Right atrium auricular region (tissue), 2 donors: ENCODE measurements at places on chromosomes 5 and 9. TPM values are rescaled to one million over a fixed set of nuclear protein-coding genes. Genes with fewer than 3 reads are reported as not detected.

Gene NR5A1
- not detected for total RNA-seq

Gene GPBP1
- 48.1 TPM for total RNA-seq

Gene PCSK1
- total RNA-seq, result 0.52 TPM

Gene OGN
- total RNA-seq, result 39.1 TPM

Gene TAL2
- total RNA-seq, result not detected

Gene MYOZ3
- 2.0 TPM for total RNA-seq

Gene KIAA0825
- total RNA-seq, result 4.3 TPM

Gene CDH12
- total RNA-seq, result not detected

- H3K4me3 ChIP-seq, result no peak overlapping the region
- no peaks in the 10 kb centered on the region for H3K4me1 ChIP-seq
- H3K27ac ChIP-seq, result no peak overlapping the region
These were observed 162.7 kb upstream of the SGCD start for GRCh38 chr5:156164306-156164705.

DNA sequence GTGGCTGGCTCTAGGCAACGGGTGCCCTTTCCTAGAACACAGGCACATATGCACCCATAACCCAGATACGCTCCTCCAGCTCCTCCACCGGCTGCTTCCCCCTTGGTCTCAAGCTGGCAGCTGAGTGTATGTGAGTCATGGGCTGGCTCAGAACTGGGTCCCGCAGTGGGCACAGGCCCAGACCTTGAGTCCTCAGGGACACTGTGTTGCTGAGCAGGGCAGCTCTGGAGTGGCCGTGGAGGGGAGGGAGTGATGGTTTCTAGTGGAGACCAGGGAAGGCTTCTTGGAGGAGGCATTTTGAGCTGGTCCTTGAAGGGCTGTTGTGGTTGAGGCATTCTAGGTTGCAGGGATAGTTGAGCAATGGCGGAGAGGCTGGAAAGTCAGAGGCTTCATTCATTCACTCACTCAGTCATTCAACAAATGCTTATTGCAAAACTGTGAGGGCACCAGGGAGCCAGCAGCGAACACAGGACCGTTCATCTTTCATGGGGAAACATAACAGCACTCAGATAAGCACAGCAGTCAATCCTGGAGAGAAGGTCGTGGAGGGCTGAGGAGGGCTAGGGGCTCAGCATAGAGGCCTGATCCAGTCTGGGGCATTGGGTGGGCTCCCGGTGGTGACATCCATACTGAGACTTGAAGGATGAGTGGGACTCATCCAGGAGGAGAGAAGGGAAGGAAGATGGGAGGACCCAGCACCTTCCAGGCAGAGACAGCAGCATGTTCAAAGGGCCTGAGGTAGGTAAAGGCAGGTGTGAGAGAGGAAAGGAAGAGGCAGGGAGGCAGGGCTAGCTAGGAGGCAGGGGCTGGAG, 2.4 kb downstream of the BBLN start:
- no peak overlapping the region for H3K4me3 ChIP-seq
- peak; percentile 69 for DNase-seq
- H3K4me1 ChIP-seq, result no peaks in the 10 kb centered on the region
- no peaks in the 10 kb centered on the region for H3K27me3 ChIP-seq

DNA sequence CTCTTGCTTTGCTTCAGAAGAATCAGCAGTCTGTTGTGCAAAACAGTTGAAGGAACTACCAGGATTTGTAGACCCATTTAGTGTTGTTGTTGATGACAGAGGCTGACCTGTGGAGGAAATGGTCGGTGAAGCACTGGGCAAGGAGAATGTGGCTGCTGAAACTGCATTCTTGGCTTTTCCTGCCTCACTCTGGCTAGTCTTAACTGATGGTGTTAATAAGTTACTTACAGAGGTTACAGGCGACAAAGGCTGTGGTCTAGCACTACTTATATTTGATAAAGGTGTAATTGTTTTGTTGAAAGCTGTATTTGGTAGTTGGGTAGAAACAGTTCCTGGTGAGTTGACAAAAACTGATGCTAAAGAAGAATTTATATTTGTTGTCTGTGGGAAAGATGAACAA, 31.5 kb downstream of the MLANA start:
- H3K36me3 ChIP-seq, result peaks cover 49% of the 10 kb centered on the region
- no peak overlapping the region for H3K4me3 ChIP-seq
- no peak for DNase-seq
- H3K27me3 ChIP-seq, result no peaks in the 10 kb centered on the region
- no peaks in the 10 kb centered on the region for H3K4me1 ChIP-seq
- H3K27ac ChIP-seq, result no peak overlapping the region

DNA sequence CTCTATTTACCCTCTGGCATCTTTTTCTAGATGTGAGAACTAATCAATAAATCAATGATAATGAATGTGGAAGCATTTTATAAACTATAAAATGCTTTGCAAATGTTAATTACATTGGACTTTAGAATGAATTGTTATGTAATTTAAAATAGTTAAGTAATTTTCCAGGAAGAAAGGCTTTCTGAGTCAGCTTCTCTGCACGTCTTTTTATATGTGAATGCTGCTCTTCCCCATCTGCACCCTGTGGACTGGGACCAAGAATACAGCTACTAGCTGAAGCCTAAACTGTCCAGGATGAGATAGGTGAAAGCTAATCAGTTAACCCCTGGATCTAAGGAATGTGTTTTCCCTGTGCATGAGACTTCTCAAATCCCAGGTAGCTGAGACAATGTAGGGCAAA, 292.9 kb downstream of the NR3C1 start:
- peaks cover 48% of the 10 kb centered on the region for H3K4me1 ChIP-seq
- peak overlapping the region; percentile 19 for H3K27ac ChIP-seq
- no peak for DNase-seq
- H3K36me3 ChIP-seq, result no peaks in the 10 kb centered on the region
- H3K4me3 ChIP-seq, result no peak overlapping the region

DNA sequence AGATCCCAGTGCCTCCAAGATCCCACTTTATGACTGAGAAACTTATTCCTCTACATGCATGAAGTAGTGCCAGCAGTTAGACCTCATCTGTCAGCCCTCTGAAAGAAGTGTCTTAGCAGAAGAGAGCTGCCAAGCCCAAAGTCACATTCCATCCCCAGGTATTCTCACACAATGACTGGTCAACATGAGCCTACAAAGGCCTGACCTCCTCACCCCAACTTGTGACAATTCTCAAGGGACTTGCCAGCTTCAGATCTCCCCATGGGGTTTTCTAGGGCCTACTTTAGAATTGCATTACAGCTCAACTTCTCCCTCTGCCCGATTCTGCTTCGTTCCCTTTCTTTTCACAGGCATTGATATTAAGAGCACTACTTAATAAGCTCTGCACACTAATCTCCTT, 393.8 kb upstream of the SLC30A5 start:
- no peak overlapping the region for H3K4me3 ChIP-seq
- no peaks in the 10 kb centered on the region for H3K36me3 ChIP-seq
- DNase-seq, result no peak

- DNase-seq, result no peak
- no peaks in the 10 kb centered on the region for H3K4me1 ChIP-seq
- no peaks in the 10 kb centered on the region for H3K36me3 ChIP-seq
- no peak overlapping the region for H3K4me3 ChIP-seq
These were observed 8.4 kb upstream of the EXOC3 start for GRCh38 chr5:434443-435146.

GRCh38 chr9:132020820-132021510, 58.7 kb downstream of the MED27 start:
- no peak overlapping the region for H3K27ac ChIP-seq
- no peak overlapping the region for H3K4me3 ChIP-seq
- no peaks in the 10 kb centered on the region for H3K36me3 ChIP-seq

GRCh38 chr9:8917956-8918739, 1118.6 kb upstream of the DMAC1 start:
- H3K4me3 ChIP-seq, result no peak overlapping the region
- H3K27me3 ChIP-seq, result no peaks in the 10 kb centered on the region
- H3K36me3 ChIP-seq, result no peaks in the 10 kb centered on the region
- no peaks in the 10 kb centered on the region for H3K4me1 ChIP-seq
- H3K27ac ChIP-seq, result no peak overlapping the region

- H3K27me3 ChIP-seq, result no peaks in the 10 kb centered on the region
- no peak overlapping the region for H3K4me3 ChIP-seq
- H3K36me3 ChIP-seq, result no peaks in the 10 kb centered on the region
- DNase-seq, result no peak
- H3K4me1 ChIP-seq, result no peaks in the 10 kb centered on the region
These were observed 62.6 kb downstream of the PLAC8L1 start for GRCh38 chr5:146042628-146043279.

DNA sequence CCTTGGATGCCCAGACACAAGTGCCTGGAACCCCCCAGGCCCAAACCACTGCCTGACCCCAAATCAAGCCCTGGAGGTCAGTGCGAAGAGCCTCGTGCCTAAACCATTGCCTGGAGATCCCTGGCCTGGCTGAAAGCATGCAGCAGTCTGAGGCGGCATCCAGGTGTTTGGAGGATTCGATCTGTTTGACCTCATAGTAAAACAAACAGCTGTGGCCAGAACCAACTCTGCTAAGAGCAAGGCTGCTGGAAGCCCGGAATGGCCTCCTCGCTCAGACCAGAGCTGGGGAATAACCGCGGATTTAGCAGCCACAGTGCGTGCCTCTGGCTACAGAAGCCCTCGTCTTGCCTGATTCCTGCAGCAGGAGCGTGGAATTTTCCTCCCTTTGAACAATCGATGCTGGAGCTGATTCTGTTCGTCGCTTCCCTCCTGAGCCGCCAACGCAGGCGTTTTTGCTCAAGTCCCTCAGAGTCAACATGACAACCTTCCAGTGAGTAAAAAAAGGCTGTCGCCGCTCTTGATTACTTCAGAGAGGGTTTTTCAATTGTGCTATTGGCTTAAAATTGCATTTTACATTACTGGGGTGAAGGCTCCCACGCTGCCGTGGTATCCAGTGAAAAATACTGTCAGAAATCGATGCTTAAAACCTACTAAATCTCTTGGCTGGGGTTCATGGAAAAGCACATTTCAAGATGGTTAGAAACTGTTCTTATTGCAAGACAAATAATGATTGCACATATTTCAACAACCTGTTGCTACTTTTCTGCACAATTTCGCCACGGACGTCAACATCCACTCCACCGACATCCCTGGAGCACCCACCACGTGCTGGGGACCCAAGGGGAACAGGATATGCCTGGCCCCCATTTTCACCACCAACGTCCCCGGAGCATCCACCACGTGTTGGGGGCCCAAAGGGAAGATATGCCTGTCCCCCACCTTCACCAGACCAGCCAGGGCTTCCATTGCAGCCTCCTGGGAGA, 190.0 kb downstream of the OLFM1 start:
- DNase-seq, result no peak
- H3K27ac ChIP-seq, result no peak overlapping the region
- peaks cover 14% of the 10 kb centered on the region for H3K4me1 ChIP-seq
- no peaks in the 10 kb centered on the region for H3K36me3 ChIP-seq

DNA sequence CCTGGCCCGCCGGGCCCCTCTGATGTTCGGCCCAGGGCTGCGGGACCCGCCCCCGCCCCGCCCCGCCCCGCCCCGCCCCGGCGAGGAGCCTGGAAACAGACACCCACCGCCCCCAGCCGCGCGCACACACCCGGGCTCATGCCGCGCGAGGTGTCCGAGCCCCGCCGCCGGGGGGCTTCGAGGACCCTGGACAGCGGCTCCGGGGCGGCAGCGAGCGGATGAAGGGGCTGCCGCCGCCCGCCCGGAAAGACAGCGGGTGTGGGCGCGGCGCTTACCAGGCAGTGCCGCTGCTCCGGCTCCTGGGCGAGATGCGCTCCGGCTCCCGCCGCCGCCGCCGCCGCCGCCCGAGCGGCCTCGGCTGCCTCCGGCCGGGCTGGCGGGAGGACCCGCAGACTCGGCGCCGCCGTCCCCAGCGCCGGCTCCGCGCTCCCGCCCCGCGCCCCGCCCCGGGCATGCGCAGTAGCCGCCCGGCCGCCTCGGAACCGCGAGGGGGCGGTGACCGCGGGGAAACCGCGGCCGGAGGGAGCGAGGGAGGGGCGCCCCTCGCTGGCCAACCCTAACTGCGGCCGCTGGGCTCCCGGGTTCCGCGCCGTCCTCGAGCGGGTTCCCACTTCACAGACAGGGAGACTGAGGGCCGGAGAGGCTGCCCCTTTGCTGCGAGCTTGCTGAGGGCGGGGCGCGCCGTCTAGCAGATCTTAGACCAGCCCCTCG, at the start of gene GPRIN1:
TSS of gene GPRIN1 (minus strand) at position 433 of the 711 bp plus-strand sequence. CDS start 10,322 bp downstream, outside the sequence.
- H3K4me3 ChIP-seq, result peak within 1 kb of the TSS; percentile 68
- no peak for DNase-seq
- H3K27ac ChIP-seq, result no peak within 1 kb of the TSS
- H3K4me1 ChIP-seq, result peaks cover 15% of the 10 kb centered on the region

DNA sequence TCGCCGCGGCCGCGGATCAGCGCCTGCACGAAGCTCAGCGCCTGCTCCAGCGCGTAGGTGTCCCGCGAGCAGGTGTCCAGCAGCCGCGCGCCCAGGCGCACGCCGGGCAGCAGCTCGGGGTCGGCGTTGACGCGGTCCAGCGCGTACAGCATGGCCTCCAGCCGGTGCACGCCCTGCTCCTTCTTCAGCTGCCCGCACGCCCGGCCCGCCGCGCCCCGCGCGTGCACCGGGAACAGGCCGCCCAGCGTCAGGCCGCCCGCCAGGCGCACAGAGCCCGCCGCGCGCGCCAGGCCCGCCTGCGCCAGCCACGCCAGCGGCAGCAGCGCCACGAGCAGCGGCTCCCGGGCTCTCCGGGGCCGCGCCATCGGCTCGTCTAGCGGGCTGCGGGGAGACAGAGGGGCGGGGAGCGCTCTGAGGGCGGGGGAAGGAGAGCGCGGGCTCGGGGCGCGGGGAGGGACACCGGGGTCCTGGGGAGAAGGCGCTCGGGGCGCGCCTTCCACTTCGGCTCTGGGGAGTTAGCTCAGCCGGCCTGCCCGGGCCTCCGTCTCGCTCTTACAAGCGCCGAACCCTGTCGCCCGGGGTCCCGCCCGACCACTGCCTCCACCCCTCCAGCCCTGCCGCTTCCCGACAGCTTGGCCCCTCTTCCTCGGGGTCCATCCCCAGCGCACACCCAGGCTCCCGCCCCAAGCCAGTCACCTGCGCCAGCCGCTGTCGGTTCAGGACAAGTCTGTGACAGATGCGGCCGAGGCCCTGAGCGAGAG, at the start of gene GRM6:
TSS of gene GRM6 (minus strand) at position 741 of the 761 bp plus-strand sequence. CDS start at position 365, 376 bp downstream.
- no peaks in the 10 kb centered on the region for H3K4me1 ChIP-seq
- no peak for DNase-seq
- no peaks in the 10 kb centered on the region for H3K36me3 ChIP-seq

- no peak overlapping the region for H3K4me3 ChIP-seq
- H3K36me3 ChIP-seq, result no peaks in the 10 kb centered on the region
- H3K4me1 ChIP-seq, result no peaks in the 10 kb centered on the region
- no peak for DNase-seq
- no peaks in the 10 kb centered on the region for H3K27me3 ChIP-seq
These were observed 3.2 kb downstream of the TGFBR1 start for GRCh38 chr9:99108131-99108530.

DNA sequence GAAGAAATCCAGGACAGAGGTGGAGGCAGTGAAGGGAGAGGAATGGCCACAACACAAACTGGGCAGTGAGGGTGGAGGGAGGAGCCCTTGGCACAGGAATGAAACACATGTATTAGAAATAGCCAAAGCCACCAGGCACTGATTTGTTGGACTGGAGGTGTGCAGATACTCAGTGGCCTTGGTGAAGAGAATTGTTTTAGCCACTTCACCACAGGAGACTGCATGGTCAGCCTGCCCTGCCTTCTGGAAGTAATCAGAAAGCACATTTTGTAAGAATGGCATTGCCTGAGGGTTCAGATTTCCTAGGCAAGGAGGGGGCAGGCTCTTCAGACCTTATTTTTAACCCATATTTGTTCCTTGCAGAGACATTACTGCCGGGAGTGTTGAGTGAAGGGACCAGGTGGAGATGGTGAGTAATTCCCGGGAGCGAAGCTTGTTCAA, 2.2 kb downstream of the SGCD start:
- peaks cover 14% of the 10 kb centered on the region for H3K36me3 ChIP-seq
- H3K27me3 ChIP-seq, result no peaks in the 10 kb centered on the region
- H3K4me1 ChIP-seq, result peaks cover 21% of the 10 kb centered on the region
- peak overlapping the region; percentile 48 for H3K4me3 ChIP-seq
- peak overlapping the region; percentile 85 for H3K27ac ChIP-seq
